ENCODE measurements at places on chromosomes 3 and 15. TPM values are rescaled to one million over a fixed set of nuclear protein-coding genes. Genes with fewer than 3 reads are reported as not detected.

GRCh38 chr3:152127058-152127457, 141.7 kb upstream of the MBNL1 start:
- no peak for DNase-seq
- H3K4me3 ChIP-seq, result no peak overlapping the region
- no peaks in the 10 kb centered on the region for H3K36me3 ChIP-seq
- no peak overlapping the region for H3K27ac ChIP-seq

DNA sequence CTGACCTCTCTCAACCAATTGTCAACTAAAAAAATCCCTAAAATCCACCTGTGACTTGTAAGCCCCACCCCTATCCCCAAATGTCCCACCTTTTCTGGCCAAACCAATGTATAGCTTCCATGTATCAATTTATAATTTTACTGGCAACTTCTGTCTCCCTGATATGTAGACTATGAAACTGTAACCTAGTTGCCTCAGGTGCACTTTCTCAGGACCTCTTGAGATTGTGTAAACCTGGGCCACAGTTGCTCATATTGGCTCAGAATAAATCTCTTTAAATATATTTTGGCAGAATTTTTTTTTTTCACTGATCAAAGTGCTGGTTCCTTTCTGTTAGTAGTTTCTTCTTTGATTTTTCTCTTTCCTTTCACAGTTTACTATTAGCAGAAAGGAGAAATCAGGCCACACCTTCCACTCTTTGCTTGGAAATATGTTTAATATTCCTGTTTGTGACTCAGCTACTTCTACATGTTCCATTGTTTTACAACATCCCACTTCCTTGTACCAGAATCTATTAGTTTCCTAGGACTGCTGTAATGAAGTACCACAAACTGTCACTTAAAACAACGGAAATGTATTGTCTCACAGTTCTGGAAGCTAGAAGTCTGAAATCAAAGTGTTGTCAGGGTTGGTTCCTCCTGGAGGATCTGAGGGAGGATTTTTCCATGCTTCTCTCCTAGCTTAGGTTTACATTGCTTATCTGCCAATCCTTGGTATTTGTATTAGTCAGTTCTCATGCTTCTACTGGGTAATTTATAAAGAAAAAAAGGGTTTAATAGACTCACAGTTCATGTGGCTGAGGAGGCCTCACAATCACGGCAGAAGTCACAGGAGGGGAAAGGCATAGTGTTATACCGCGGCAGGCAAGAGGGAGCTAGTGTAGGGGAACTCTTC, 801.2 kb upstream of the ARPP21 start:
- H3K4me1 ChIP-seq, result no peaks in the 10 kb centered on the region
- H3K27me3 ChIP-seq, result no peaks in the 10 kb centered on the region
- no peak for DNase-seq
- H3K36me3 ChIP-seq, result no peaks in the 10 kb centered on the region
- H3K27ac ChIP-seq, result no peak overlapping the region

GRCh38 chr15:48781481-48782081, 29.3 kb downstream of the CEP152 start:
- no peaks in the 10 kb centered on the region for H3K36me3 ChIP-seq
- no peaks in the 10 kb centered on the region for H3K27me3 ChIP-seq
- H3K27ac ChIP-seq, result no peak overlapping the region
- DNase-seq, result no peak
- H3K4me1 ChIP-seq, result no peaks in the 10 kb centered on the region

The CCDC51 gene
- 8.5 TPM for total RNA-seq

Data from ovary (tissue), 10 donors.